ENCODE measurements at places on chromosomes 11 and 22.

GRCh38 chr11:118411530-118411929 is 10.1 kb downstream of the ATP5MG start:
- DNase-seq: no peak

GRCh38 chr11:2393941-2394817 is 6.4 kb upstream of the TSSC4 start:
- DNase-seq: no peak

DNA sequence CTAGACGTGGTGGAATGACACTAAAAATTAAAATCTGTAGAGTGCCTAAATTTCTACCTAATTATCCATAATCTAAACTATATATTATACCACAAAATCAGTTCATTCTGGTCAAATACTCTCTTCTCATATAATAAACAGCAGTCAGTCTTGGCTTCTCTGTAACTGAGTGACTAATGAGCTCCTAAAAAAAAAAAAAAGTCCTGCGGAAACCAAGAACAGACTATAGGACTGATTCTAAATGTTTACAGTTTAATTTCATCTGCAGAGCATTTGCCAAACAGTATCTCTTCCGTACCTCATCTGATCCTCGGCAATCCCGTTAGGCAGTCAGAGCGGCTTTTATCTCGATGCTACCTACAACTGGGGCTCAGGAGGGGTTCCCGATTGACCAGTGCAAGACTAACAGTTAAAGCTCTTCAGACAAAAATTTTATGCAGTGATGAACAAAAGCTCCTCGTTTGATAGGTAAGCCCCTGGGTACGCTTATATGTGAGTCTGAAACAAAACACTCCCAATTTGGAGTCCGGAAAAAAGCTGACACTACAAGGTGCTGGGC is 686 bp downstream of the KIF18A start:
- DNase-seq: peak; percentile 39

DNA sequence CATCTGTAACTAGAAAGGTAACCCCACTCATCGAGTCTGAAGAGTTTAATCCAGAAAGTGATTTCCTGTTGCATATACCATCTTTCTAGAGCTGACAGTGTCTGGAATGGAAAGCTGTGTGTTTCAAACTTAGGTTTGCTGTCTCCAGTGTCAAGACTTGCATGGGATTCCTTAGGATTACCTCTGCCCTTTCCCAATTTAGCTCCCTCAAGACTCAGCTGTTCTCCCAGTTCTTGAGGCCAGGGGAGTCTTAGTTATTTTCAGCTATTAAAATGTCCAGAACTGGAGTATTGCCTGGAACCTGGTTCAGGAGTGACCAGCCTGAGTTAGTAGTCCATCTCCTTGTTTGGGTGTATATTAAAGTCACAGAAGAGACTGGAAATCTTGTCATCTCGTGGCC is 25.0 kb upstream of the LDHA start:
- no peak for DNase-seq

DNA sequence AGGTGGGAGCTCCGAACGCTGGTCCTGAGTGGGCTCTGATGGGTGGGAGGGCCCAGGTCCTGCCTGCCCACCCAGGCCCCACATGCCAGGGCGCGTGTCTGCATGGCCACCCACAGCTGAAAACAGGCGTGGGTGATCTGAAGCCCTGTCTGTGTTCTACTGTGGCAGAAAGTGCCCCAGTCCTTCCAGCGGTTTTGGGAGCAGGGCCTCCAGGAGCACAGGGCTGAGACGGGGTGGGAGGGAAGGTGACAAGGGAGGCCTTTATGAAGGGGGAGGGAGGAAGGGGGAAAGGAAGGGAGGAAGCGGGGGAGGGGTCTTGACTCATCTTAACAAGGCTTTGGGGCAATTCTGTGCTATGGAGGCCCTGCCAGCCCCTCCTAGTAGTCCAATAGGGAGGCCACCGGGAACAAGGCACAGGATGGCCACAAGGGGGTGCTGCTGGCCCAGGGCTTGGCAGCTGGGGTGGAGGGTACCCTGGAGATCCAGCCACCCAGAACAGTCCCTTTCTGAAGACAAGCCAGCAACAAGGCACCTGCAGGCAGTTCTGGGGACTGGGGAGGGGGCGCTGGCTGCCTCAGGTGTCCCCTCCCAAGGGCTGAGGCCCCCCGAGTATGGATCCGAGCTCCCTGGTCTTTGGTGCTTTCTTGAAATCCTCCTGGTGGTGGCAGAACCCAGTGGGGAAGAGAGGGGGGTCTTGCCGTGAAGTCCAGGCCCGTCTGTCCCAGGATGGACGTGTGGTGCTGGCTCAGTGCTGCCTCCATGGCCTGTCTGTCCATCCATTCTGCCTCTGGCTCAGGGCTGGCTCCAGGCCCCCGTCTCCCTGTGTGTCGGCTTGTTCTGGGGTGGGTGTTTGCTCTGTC is 6.3 kb upstream of the FADS3 start:
- DNase-seq: peak; percentile 30

- DNase-seq: no peak
These were observed 19.4 kb upstream of the TMA7B start for GRCh38 chr22:39940757-39941305.

DNA sequence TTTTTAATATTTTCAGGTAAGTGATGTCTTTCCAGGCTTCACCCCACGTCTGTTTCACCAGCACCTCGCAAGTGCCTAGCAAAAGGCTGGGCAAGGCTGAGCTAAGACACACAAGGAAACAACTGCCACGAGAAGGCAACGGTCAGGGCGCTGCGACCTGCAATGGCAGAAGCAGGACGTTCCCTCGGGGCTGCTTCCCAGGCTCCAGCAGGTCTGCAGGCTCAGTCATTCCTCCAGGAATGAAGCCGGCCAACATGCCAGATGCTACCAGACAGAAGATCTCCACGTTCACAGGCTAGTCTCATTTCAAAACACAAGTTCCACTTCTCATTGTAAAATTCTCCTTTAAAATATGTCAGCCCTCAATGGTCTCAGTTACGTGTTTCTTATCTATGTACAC is 45.5 kb downstream of the CELSR1 start:
- no peak for DNase-seq

DNA sequence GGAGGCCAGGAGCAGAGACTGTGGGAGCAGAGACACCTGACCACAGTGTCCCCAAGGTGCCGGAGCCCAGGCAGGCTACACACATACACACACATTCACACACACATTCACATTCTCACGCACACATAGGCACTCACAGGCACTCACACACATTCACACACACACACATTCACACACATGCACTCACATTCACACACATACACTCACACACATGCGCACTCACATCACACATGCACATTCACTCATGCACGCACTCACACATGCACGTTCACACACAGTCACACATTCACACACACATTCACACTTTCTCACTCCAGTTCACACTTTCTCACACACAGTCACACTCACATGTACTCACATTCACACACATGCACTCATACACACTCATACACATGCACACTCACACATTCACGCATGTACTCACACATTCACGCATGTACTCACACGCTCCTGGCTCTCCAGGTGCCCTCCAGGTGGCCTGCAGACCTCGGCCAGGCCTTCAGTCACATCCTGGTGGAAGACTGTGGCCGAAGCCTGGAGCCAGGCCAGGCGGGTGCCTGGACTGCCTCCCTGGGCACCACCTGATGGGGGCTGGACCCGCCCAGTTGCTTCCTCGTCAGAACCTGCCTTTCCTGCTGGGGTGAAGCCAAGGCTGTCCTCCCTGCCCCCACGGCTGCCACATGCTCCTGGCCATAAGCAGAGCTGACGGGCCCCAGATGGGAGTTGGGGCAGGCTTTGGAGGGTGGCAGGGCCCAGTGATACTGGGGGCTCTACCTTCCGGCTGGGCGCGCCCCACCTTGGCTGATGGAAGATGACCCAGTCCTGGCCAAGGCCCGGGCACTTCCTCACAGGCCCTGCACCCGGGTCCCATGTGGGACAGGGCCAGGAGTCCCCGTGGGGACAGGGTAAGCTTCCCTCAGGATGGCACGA is 89.5 kb downstream of the WNT7B start:
- DNase-seq: no peak

DNA sequence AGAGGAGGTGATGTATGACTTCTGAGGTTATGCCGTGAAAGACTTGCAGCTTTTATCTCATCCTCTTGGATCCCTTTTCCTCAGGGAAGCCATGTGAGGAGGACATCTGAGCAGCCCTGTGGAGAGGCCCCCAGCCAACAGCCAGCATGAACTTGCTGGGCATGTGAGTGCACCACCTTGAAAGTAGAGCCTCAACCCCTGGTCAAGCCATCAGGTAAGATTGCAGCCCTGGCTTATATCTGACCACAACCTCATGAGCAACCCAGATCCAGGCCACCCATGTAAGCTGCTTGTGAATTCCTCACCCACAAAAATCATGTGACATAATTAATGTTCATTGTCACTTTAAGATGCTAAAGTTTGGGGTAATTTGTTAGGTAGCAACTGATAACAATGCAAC is 121.0 kb downstream of the MIAT start:
- no peak for DNase-seq

DNA sequence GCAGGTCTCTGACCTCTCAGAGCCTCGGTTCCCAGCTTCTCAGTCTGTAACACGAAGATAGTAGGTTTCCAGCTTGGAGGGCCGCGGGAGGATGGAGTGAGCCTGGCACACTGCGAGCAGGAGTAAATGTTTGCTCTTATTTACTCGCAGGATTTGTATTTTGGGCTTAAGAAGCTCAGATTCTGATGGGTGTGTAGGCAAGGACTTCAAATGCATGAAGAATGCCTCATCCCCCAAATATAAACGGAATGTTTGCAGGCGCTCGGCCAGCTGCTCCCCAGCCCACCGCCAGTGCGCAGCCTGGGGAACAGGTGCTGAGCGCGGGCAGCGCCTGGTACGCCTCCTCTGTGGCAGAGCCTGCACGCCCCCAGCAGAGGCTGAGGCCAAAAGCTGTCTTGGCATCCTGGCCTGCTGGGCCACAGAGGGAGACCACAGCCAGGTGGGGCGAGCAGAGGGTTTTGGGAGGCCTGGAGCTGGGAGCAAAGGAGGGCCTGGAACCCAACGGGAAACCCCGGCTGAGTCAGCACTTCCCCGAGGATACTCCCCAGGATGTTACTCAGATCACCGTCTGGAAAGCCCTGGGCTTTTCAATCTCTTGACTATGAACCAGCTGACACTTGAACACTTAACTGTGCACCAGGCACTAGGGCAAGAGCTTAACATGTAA is 9.4 kb downstream of the EHD1 start:
- no peak for DNase-seq

DNA sequence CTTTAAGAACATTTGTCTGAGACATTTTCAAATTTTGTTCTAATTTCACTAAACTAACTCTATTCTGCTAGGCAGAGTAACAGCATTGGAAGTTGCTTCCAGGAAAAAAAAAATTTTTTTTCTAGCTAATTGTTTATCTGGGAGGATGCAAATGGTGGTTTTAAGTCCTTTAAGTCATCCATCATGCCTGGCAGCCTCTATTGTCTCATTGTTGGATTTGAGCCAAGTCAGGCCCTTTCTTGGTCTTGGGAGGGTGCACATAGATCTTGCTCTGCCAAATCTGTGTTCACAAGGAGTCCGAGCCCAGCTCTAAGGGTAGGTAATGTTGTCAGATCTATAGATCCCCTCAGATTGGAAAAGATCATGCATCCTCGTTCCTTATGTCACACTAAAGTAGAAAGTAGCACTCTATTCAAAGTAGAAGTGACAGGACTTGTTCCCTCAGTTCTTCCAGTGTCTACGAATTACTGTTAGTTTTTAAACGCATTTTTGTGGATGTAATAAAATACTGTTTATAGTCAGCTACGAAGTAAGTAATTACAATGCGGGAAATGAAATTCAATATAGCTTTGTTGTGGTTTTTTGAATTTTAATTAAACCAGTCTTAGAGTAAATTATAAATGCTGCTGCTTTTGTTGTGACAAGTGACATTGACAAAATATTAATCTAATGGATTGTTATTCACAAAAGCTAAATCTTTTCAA is 166.0 kb upstream of the RASSF10 start:
- no peak for DNase-seq

- DNase-seq: no peak
These were observed 12.3 kb downstream of the AMOTL1 start for GRCh38 chr11:94780432-94780831.

DNA sequence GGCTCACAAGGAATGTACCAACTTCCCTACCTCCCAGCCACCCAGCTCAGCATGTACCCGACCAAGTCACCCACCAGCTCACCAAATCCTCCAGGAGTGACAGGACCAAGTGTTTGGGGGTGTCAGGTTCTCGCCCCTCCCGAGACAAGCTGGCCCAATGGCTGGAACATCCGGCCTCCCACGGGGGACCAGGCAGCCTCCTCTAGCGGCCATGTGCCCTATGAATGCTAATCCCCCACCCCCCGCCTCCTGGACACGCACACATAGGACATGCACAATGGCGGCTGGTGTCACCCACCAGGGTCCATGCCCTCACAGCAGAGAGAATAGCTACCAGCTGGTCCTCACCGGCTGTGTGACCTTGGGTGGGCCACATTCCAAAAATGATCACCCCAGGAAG is 151.0 kb downstream of the MN1 start:
- no peak for DNase-seq

- no peak for DNase-seq
These were observed 1734.4 kb downstream of the LRRC4C start for GRCh38 chr11:39725081-39725480.

DNA sequence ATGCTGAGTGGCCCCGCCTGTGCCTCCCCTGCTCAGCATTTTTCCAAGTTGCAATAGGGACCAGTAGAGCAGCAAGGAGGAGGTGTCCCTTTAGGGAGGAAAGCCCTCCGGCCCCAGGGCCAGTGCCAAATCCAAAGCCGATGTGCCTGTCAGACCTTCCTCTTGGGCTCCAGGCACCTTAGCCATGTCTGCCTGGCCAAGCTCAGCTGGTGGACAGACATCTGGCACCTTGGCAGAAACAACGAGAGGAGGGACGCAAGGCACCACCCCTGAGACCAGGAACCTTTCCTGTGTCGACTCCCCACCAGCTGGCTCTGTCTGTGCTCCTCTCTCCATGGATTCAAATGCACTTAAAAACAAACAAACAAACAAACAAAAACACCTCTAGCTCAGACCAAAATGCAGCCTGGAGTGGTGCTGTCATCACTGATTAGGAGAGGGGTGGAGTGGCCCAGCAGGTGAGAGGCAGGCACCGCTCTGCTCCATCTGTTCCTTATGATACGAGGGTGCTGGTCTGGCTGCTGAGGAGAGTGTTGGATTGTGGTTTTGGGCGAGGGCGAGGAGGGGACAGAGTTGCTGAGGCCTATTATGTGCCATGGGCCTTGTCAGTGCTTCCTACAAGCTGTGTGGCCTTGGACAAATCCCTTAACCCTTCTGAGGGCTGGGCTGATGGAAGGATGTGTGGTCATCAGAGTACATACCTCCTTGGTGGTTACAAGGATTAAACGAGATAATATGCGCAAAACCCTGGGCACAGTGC is 46.2 kb downstream of the TP53I11 start:
- no peak for DNase-seq

DNA sequence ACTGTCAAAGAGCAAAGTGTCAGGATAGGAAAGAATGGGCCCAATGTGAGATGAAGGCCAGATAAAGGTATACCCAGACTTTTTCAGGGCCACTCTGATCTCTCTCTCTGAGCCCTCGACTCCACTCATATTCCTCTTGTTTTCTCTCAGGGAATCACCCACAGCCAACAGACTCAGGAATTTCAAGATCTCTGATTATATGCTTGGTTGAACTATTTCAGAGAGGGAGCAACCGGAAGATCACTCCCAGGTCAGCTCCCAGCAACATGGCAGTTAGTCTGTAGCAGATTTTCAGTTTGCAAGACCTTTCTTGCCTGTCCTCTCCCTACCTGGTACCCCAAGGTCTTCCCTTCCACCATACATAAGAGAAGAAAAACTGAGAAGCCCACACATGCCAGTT is 102.5 kb downstream of the C11orf58 start:
- DNase-seq: no peak

GRCh38 chr22:42799461-42800405 is 57.3 kb downstream of the ARFGAP3 start:
- no peak for DNase-seq
